ENCODE measurements at places on chromosomes 16 and 17.

GRCh38 chr17:31404028-31404949 is 12.8 kb downstream of the RAB11FIP4 start:
- DNase-seq = no peak

DNA sequence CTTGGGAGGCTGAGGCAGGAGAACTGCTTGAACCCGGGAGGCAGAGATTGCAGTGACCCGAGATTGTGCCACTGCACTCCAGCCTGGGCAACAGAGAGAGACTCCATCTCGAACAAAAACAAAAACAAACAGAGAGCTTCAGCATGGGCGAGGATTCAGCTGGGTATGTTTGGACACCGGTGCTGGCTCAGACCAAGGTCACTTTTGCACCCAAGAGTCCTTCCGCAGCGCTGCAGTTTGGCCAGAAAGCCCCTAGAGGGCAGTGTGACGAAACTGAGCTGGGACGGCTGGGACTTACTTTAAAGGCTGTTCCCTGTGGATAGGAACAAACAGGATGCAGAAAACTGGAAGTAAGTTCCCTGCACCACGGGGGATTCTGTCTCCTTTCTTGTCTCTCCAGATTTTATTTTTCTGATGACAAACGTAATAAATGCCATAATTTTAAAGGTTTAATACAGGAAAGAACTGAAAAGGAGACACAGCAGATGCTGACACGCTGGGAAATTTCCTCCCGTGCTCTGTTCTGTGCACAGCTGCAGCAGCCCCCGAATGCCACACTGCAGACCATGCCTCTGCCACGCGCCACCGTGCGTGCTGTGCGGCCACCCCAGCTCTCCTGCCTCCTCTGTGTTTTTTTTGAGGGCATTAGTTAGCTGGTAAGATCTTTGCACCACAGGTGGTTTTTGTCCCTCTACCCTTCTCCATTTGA is 25.2 kb upstream of the USP36 start:
- DNase-seq = peak; percentile 89

DNA sequence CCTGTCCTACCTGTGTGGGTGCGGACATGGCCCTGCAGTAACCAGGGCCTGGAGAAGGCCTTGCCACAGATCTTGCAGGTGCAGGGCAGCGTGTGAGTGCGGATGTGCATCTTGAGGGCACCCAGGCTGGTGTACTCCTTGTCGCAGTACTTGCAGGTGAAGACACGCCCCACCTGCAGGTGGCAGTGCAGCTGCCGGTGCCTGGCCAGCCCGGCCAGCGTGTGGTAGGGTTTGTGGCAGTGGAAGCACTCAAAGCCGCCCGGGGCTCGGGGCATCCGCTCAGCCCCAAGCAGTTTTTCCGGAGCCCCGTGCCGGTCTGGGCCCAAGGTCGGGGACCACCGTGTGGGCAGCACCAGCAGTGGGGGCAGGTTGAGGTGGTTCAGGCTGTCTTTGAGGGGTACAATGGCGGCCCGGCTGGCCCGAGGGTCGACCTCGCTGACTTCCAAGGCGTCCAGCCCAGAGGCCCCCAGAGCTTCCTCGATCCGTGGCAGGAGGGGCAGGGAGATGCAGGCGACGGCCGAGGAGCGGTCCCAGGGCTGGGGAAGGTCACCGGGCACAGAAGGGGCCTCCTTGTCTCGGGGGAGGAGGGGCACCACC is 5.1 kb downstream of the SNAI3 start:
- peak; percentile 72 for DNase-seq

DNA sequence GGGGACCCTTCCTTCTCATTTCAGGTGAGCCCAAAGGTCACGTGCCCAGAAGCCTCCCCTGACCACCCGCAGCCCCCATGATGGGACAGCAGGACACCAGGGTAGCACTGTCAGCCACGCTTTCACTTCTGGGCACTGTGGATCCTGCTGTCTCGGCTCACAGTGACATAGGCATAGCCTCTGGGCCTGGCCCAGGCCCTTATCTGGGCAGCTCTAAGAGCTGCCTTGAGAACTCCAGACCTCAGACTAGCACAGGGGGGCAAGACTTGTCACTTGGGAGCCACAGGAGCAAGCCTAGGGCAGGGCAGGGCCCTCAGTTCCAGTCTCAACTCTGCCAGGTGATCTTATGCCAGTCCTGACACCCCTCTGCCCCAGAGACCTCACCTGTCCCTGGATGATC is 4.7 kb downstream of the NATD1 start:
- no peak for DNase-seq

DNA sequence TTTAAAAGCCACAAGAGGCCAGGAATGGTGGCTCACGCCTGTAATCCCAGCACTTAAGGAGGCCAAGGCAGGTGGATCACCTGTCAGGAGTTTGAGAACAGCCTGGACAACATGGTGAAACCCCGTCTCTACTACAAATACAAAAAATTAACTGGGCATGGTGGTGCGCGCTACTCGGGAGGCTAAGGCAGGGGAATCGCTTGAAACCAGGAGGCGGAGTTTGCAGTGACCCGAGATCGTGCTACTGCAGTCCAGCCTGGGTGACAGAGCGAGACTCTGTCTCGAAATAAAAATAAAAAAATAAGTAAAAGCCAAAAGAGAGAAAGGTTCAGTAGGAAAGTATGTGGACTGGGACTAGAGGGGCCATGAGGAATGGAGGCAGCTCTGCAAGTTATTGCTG is 13.1 kb upstream of the ITGAL start:
- DNase-seq = no peak

- DNase-seq = peak; percentile 42
These were observed 303.4 kb downstream of the SLC39A11 start for GRCh38 chr17:72788950-72789585.

GRCh38 chr16:85819245-85819644 is 19.8 kb downstream of the COX4I1 start:
- DNase-seq = peak; percentile 93

- DNase-seq = peak; percentile 99
These were observed 446 bp upstream of the PSMD11 start for GRCh38 chr17:32443827-32444300.

GRCh38 chr16:3690980-3691720 is 26.2 kb downstream of the TRAP1 start:
- no peak for DNase-seq

GRCh38 chr17:14094676-14095601 is 25.6 kb downstream of the COX10 start:
- DNase-seq = no peak

DNA sequence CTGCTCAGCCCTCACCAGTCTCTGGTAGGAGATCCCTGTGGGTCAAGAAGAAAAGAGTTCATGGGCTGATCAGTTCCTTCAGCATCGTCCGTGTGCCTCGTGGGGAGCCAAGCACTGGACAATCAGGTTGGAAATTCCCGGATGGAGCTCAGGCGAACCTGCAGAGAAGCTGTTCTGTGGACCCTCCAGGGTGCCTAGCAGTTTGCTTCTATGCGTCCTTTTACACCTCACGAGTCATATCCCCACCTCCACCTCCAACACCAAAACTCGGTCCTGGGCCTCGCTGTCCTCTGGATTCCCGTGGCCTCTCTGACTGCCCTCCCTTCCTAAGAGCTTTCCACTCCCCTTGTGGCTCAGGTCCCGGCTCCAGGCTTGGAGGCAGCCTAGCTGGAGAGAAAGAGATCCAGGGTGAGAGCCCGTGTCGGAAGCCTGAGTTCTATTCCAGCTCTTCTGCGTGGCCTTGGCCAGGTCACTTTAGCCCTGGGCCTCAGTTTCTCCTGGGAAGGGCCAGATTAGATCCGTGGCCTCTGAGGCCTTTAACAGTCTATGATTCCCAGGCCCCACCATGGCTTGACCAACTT is 26.2 kb upstream of the PIK3R6 start:
- DNase-seq = no peak

DNA sequence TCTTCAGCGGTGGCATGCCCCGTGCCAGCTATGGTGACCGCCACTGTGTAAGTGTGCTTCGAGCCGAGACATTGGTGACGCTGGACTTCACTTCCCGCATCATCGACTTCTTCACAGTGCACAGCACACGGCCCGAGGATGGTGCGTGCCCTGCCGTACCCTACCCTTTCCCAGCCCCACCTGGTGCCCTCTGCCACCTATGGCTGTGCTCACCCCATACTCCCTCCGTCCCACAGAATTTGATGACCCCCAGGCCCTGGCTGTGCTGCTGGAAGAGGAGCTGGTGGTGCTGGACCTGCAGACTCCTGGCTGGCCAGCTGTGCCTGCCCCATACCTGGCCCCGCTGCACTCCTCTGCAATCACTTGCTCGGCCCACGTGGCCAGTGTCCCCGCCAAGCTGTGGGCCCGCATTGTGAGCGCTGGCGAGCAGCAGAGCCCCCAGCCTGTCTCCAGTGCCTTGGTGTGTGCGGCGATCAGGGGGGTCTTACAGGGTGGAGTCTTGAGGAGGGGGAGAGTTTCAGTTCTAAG is 9.5 kb downstream of the LLGL1 start:
- DNase-seq = no peak

- no peak for DNase-seq
These were observed 63.9 kb upstream of the RPH3AL start for GRCh38 chr17:416293-417206.

GRCh38 chr17:1709971-1710806 is at the start of gene TLCD2:
Gene TLCD2 (minus strand): TSS chr17:1710377. CDS start chr17:1710242, 135 bp downstream.
- peak; percentile 48 for DNase-seq

GRCh38 chr16:8703693-8704092 is 29.3 kb downstream of the ABAT start:
- no peak for DNase-seq

GRCh38 chr16:11536104-11536866 is 50.4 kb downstream of the LITAF start:
- no peak for DNase-seq

DNA sequence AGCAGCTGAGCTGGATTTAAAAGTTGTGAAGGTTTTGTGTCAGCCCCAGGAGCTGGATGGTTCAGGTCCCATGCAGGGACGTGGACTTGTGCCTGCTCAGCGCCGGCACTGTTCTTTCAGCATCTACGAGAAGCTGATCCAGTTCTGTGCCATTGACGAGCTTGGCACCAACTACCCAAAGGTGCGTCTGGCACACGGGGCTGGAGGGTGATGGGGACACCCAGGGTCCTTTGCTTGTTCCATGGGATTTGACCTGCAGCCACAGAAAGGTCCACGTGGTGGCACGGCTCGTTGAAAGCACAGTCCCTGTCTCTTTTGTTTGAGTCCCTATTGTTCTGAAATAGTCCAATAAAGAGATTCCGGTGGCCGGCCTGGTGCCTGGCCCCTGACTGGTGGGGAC is 18.1 kb upstream of the ITGB4 start:
- no peak for DNase-seq

DNA sequence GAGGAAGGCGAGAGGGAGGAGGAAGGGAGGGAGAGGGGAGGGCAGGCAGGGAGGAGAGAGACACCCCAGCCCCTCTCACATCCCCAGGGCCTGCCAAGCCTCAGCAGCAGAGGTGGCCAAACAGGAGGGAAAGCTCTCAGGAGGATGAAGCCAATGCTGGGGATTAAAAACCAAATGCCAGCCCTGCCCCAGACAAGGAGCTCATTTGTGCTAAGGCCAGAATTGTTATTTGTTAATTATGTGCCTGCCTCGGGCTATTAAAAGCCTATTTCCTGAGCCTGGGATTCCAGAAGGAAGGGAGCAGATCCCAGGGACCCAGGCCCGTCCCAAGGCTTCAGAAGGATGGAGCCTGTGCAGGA is 27.9 kb upstream of the GINS2 start:
- no peak for DNase-seq

DNA sequence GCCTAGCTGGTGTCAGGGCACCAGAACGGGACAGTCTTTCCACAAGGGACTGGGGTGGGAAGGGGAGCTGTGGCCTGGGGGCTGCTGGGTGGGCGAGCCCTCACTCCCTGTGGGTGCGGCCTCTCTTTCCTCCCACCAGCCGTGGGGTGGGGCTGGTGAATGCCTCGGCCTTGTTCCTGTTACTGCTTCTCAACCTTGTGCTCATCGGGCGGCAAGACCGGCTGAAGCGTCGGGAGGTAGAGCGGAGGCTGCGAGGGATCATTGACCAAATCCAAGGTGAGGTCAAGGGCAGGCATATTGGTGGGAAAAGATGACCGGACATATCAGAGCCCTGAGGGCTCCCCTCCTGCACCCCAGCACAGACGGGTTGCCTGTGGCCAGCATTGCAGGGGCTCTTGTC is 29.2 kb downstream of the CASKIN2 start:
- no peak for DNase-seq

DNA sequence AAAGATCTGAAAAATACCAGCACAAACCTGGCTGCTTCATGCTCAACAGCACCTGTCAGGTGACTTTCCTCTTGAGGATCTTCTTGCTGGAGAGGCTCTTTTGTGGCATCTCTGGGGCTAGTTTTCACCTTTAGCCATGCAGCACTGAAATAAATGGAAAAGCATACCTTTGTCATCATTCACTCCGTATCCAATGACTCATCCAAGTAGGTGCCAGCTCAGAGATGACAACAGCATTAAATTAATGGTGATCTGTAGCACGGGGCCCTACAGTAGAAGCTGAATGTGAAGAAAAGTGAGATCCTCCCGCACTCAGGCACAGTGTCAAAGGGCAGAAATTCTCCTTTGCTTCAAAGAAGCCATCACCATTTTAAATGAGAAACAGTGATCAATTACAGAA is 32.2 kb downstream of the KIAA0753 start:
- DNase-seq = no peak

DNA sequence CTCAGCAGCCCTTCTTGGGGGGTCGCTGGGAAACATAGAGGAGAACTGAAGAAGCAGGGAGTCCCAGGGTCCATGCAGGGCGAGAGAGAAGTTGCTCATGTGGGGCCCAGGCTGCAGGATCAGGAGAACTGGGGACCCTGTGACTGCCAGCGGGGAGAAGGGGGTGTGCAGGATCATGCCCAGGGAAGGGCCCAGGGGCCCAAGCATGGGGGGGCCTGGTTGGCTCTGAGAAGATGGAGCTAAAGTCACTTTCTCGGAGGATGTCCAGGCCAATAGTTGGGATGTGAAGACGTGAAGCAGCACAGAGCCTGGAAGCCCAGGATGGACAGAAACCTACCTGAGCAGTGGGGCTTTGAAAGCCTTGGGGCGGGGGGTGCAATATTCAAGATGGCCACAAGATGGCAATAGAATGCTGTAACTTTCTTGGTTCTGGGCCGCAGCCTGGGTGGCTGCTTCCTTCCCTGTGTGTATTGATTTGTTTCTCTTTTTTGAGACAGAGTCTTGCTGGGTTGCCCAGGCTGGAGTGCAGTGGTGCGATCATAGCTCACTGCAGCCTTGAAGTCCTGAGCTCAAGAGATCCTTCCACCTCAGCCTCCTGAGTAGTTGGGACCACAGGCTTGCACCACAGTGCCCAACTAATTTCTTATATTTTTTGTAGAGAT is 3.4 kb downstream of the STH start:
- DNase-seq = peak; percentile 94

All from ELF-1 (cell line).